T-helper 17 cell (primary cell): ENCODE measurements at places on chromosomes 1 and 21.

DNA sequence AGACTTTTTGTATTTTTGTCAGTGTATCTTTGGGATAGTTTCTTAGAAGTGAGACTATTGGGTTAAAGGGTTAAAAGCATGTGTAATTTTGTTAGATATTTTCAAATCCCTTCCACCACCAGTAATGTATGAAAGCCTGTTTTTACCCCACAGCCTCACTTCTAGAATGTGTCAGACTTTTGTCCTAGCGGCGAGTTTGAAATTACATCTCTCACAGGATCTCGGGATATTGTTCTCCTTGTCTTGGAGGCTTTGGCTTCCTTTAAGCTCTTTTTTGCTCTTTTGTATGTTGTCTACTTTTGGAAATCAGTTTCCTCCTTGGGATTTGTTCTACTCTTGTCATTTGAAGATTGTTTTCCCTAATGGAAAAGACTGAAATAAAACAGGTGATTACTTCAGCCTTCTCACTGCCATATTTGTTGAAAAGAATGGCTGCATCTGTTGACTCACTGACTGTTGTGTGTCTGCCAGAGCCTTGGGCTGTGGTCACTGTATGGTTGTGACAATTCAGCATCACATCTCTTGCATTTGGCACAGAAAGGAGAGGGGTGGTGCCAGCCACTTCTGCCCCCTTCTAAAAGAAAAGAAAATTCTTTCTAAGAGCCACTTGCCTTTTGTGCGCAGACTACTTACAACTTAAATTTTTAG, 22.6 kb downstream of the ST3GAL3 start:
- DNase-seq, result no peak

DNA sequence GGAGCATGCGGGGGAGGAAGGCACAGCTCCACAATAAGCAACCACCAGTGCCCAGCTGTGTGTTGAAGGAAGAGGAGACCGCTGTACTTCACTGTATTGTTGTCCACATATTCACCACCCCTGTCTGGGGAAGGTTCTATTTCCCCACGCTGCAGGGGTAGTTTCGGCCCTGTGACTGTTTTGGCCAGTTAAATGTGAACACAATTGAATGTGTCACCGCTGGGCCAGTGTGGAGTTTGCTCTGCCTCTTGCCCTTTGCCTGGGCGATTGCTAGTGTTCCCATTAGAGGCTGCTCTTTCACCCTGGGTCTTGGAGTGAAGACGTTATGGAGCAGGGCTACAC, 32.6 kb downstream of the UBE4B start:
- no peak for DNase-seq

DNA sequence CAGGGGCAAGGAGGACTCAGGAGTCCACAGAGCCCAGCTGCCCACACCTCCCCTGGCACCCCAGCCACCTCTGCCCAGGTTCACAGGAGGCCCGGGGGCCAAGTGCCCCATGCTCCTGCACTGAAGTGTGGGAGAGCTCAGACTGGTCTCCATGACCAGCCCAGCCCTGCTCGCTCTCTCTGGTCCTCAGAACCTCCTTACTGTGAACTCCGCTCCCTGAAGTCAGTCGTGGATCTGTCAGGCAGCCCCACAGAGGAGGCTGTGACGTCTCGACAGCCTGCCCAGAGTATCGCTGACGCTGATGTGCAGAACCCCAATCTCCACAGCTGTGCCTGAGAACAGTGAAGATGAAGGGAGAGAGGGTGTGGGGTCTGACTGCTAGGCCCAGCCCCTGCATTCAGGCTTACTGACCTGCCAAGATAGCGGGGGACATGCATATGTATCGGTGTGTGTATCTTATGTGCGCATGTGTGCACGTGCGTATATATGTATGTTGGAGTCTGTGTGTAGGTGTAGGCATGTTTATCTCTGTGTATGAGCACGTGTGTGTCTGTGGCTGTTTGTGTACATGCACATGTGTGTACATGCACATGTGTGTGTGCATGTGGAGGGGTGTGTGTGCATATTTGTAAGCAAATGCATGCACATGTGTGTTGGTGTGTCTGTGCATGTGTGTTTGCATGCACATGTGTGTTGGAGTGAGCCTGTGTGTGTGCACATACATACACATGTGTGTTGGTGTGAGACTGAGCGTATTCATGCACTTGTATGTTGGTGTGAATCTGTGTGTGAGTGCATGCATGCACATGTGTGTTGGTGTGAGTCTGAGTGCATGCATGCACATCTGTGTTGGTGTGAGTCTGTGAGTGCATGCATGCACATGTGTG, 118.5 kb upstream of the ARHGEF16 start:
- DNase-seq, result no peak

DNA sequence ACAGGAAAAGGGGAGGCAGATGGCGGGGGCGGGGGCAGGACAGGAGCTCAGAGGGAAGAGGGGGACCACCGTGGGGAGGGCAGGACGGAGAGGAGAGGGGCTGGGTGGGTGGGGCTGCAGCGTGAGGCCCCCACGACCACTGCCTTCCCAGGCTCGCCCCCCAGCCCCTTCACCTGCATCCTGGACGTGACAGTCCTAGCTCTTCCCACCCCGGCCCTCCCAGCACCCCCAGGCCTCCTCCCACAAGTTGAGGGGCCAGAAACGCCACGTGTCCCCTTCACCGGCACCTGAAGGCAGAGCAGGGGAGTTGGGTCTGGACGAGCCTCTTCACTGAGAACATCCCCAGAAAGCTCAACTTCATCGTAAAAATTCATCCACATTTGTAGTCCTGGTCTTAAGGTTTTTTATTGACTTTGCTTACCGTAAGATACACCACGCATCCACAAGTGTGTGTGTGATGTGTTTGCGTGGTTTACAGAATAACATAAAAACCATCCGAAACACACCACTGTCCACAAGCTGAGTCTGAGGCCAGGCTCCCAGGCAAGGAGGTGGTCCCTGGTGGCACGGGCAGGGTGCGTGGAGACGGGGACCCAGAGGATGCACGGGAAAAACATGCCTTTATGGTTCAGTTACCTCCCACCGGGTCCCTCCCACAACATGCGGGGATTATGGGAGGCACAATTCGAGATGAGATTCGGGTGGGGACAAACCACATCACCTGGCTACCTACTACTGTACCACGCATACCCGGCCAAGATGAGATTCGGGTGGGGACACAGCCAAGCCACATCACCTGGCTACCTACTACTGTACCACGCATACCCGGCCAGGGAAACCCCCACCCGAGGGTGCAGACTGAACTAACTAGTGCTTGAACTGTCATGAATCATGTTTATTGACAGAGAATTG, 13.9 kb upstream of the COL18A1 start:
- no peak for DNase-seq

- peak; percentile 34 for DNase-seq
Measured at GRCh38 chr1:207997486-207998268, 86.8 kb upstream of the CD34 start.

DNA sequence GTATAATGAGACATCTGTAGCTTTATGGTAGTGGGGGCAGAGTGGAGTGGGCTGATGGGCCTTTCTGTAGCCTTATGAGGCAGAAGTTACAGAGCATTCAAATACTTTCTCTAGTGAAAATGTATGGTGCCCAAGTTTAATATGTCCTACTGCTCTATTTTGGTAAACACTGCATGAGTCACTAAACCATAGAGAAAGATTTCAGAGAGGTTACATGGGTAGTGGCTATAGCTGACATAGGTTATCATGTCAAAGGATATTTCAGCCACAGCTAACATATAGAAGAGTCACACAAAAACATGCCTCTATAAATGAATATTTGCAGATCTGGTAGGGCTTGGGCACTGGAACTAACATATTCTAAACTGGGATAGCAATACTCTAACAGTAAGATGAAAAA, 212.4 kb upstream of the USP25 start:
- no peak for DNase-seq

- no peak for DNase-seq
Measured at GRCh38 chr1:221565711-221566110, 176.2 kb downstream of the DUSP10 start.

GRCh38 chr1:156880473-156880872, 13.0 kb upstream of the PEAR1 start:
- DNase-seq, result no peak

GRCh38 chr1:15994590-15995351, 9.3 kb upstream of the SRARP start:
- DNase-seq, result no peak

DNA sequence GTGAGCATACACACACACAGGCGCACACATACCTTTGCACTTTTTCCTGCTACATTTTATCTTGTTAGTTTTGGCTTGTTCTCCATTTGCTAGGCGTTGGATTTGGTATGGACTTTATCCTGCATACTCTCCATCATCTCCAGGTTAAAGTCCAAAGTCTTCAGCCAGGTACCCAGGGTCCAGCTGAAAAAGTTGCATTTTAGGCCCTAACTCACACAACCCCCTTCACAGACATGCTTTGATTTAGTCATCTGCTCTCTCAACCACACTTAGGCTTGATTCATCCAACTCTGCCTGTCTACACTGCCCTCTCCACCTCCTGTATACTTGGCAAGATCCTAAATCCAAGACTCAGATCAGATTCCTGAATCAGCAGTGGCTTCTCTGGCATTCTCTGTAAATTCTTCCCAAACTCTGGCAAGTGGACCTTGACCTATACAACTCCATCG, 10.7 kb upstream of the LAMB3 start:
- DNase-seq, result no peak

DNA sequence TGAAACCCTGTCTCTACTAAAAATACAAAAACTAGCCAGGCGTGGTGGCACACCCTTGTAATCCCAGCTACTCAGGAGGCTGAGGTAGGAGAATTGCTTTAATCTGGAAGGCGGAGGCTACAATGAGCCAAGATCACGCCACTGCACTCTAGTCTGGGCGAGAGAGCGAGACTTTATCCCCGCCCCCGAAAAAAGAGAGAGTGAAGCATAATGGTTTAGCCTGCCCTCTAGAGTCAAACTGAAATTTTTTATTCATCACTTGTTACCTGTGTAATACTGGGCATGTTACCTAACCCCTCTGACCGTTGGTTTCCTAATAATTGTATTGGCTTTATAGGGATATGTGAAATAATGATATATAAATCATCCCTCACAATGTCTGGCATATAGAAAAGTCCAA, 18.8 kb downstream of the GPR52 start:
- no peak for DNase-seq

GRCh38 chr1:44405798-44406736, 1.0 kb downstream of the RNF220 start:
- DNase-seq, result no peak

DNA sequence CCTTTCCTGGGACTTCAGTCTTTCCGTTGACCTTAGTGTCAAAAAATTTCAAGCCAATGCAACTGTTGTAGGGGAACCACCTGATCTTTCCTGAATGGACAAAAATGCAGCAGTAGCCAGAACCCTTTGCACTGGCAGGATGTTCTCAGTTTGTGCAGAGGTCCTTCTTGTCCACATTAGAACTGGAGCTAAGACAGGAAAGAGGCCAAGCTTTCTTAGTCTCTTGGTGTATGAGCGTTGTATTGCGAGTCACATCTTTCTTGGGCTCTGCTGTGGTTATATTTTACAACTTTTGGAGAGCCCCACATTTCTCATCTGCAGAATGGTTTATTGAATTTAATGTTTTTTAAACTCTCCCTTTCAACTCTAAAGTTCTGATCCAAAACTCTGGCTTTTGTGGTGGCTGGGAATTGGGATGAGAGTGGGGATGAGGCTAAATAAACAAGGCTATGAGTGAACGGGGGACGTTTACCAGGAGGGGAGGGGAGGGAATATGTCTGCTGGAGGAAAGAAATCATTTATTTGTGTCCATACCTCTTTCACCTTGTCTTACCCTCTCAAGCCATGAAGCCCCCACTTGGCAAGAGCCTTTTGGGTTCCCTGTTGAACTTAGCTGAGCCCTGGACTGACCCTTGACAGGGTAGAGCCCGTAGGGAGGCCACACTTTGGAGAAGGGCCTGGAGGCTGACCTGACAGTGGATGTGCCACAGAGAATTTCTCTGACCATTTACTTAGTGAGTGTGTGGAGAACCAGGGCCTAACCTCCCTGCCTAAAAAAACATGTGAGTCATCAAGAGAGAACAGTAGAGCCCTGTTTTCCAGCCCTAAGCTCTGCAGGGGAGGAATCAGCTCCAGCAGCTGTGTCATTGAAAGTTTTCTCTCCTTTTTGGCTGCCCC, 586 bp downstream of the CHI3L2 start:
- no peak for DNase-seq

DNA sequence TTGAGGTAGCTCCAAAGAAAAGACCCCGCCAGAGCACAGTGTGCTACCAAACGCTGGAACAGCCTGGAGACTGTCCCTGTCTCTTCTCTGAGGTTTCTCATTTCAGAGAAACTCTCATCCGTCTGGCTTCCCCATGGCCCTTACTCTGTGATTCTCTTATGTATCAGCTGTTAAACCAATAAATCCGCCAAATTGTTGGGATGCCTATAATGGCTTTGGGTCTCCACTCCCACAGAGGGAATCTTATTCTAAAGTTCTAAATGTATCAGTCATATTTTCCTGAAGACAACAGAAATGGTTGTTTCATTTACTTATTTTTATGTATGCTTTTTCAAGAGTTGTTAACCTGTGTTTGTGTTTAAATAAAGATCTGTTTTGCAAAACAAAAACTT, 4.0 kb downstream of the ERG start:
- DNase-seq, result no peak

DNA sequence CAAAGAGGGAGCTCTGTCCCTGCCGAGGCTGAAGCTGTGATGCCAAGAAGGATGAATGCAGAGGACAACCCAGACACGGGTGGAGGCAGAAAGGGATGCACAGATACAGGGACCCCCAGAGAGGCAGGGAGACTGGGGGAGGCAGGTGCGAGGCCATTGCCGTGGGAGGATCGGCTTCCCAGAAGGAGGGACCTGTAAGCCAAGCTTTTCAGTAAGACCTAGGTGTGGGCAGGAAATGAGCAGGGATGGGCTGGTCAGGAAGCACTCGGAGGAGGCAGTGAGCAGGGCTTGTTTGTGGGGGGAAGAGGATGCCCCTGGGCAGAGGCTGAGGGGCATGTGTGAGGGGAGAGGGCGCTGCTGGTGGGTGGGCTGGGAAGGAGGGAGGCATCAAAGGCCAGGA, 67.7 kb upstream of the WNT4 start:
- DNase-seq, result no peak

- DNase-seq, result no peak
Measured at GRCh38 chr1:40820911-40821693, 37.5 kb downstream of the KCNQ4 start.

DNA sequence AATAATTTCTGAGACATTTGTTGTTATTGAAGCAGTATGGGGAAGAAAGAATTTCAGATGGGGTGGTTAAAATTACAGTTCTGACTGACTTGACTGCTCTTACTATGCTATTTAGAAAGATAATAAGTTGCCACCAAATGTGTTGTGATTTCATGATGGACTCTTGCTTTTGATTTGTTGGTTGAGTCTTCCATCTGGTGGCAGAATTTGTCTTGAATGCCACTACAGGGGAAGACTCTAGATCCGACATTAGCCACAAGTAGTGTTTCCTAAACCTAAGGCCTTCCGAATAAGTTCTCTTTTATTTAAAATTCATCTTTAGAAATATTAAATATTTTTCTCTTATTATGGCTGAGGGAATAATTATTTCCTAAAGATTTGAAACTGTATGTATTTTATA, 190.9 kb upstream of the ADGRL4 start:
- DNase-seq, result no peak

DNA sequence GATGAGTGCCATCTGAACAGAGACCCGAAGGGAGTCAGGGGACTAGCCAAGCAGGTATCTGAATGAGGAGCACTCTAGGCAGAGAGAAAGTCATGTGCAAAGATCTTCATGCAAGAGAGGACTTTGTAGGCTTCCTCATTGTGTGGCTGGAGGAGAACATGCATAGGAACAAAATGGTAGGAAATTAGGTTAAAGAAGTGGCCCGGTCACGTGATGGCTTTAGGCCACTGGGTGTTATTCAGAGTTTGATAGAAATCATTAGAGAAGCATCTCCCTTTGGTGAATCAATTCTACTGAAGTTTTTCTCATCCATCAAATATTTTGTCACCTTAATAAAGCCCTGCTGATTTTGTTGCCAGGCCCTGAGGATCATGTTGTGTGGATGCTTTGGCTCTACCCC, 45.8 kb upstream of the KCTD3 start:
- no peak for DNase-seq
